ENCODE measurements at places on chromosomes 7 and 10. TPM values are rescaled to one million over a fixed set of nuclear protein-coding genes. Genes with fewer than 3 reads are reported as not detected.
A peak's percentile ranks its signal among the peaks of the same experiment; 100 is the strongest.

- peaks cover 37% of the 10 kb centered on the region for H3K4me1 ChIP-seq
- no peak overlapping the region for H3K4me3 ChIP-seq
- H3K27ac ChIP-seq = no peak overlapping the region
- H3K36me3 ChIP-seq = peaks cover 27% of the 10 kb centered on the region
- H3K27me3 ChIP-seq = no peaks in the 10 kb centered on the region
- DNase-seq = no peak
These were observed 79.9 kb downstream of the VTI1A start for GRCh38 chr10:112526906-112527305.

- H3K36me3 ChIP-seq = no peaks in the 10 kb centered on the region
- H3K27me3 ChIP-seq = peaks cover 17% of the 10 kb centered on the region
- H3K4me1 ChIP-seq = peaks cover 15% of the 10 kb centered on the region
- no peak overlapping the region for H3K4me3 ChIP-seq
- no peak overlapping the region for H3K27ac ChIP-seq
These were observed 99.1 kb upstream of the JCAD start for GRCh38 chr10:30158325-30158960.

Gene HIF1AN
- 57.7 TPM for total RNA-seq

- H3K4me1 ChIP-seq = peaks cover 35% of the 10 kb centered on the region
- peak overlapping the region; percentile 71 for H3K4me3 ChIP-seq
- peaks cover 64% of the 10 kb centered on the region for H3K27me3 ChIP-seq
- DNase-seq = peak; percentile 80
These were observed 168.9 kb downstream of the NRF1 start for GRCh38 chr7:129780257-129780973.

- H3K4me3 ChIP-seq = no peak overlapping the region
- H3K36me3 ChIP-seq = peaks cover 43% of the 10 kb centered on the region
- peaks cover 16% of the 10 kb centered on the region for H3K4me1 ChIP-seq
- no peak for DNase-seq
- H3K27ac ChIP-seq = peak overlapping the region; percentile 56
- H3K27me3 ChIP-seq = no peaks in the 10 kb centered on the region
These were observed 17.6 kb downstream of the SLC26A4 start for GRCh38 chr7:107678110-107678753.

Gene CSTF2T
- 45.6 TPM for total RNA-seq

Gene LRRD1
- not detected for total RNA-seq

GRCh38 chr7:121166916-121167315 lies 161.9 kb upstream of the WNT16 start:
- no peak overlapping the region for H3K4me3 ChIP-seq
- DNase-seq = no peak
- H3K27me3 ChIP-seq = peaks cover 7% of the 10 kb centered on the region
- H3K4me1 ChIP-seq = no peaks in the 10 kb centered on the region

DNA sequence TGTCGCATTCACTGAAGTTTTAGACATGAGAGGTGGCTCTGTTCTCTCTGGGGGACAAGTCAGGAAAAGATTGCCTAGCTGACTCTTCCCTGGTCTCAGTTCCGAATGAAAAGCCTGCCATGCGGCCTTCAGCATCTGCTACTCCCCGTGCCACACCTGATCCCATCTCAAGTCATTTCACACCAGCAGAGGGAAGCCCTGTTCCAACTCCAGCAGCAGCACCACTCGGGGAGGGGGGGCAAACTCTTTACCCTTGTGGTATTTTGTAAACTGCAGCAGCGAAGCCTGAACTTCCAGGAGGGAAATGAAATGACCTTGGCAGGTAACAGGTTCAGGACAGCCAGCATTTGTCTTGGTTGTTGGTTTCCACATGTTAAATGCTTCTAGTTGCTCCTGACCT lies 13.8 kb downstream of the LRRC4 start:
- H3K27me3 ChIP-seq = no peaks in the 10 kb centered on the region
- no peak overlapping the region for H3K4me3 ChIP-seq
- H3K27ac ChIP-seq = no peak overlapping the region

DNA sequence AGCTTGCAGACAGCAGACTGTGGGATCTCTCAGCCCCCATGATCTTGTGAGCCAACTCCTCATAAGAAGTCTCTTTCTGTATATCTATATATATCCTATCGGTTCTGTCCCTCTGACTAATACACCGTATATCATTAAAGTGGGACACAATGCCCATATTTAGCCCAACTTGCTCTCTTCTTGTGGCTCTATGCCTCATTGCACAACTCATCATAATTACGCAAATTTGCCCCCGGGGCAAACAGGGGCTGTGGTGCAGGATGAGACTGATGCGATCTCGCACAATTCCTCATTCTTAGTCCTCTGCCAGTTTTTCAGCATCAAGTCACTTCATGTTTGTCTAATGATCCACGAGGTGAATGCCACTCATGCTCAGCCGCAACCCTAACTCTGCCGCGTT lies 183.2 kb downstream of the PRPF18 start:
- H3K36me3 ChIP-seq = no peaks in the 10 kb centered on the region
- no peak overlapping the region for H3K4me3 ChIP-seq
- H3K4me1 ChIP-seq = no peaks in the 10 kb centered on the region
- H3K27ac ChIP-seq = no peak overlapping the region
- H3K27me3 ChIP-seq = peaks cover 26% of the 10 kb centered on the region

DNA sequence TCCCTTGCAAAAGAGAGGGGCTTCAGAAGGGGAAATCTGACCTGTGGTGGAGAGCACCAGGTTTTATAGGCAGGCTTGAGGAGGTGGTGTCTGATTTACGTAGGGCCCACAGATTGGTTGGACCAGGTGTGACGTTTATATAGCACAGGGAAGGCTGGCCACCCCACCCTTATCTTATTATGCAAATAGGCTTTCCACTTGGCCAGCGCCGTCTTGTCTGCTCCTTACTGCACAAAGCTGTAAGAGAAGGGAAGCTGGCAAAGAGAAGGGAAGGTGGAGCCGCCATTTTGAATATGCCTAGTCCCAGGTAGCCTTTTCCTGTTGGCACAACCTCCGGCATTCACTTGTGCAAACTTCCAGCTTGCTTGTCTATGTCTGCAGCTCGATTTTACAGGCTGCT lies 221.4 kb downstream of the GATA3 start:
- H3K4me3 ChIP-seq = no peak overlapping the region
- H3K27ac ChIP-seq = no peak overlapping the region
- peaks cover 9% of the 10 kb centered on the region for H3K4me1 ChIP-seq
- no peaks in the 10 kb centered on the region for H3K27me3 ChIP-seq
- H3K36me3 ChIP-seq = peaks cover 5% of the 10 kb centered on the region
- no peak for DNase-seq

DNA sequence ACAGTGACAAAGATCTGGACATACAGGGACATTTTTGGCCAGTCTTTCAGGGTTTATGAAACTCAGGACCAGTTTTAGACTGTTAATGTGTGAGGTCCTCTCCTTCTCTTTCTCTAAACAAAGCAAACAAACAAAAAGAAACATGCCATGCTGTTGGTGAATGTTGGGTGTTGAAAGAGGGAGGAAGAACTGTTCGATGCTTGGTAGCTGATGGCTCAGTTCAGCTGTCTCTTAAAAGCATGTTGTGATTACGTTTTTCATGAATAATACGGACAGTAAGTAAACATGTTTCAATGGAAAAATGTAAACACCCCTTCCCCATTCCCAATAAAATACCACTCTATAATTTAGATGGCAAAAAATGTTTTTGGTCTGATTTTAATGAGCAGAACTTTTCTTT lies 219.1 kb downstream of the SEC23IP start:
- no peaks in the 10 kb centered on the region for H3K36me3 ChIP-seq
- no peak for DNase-seq
- no peaks in the 10 kb centered on the region for H3K27me3 ChIP-seq
- no peak overlapping the region for H3K4me3 ChIP-seq
- no peak overlapping the region for H3K27ac ChIP-seq

DNA sequence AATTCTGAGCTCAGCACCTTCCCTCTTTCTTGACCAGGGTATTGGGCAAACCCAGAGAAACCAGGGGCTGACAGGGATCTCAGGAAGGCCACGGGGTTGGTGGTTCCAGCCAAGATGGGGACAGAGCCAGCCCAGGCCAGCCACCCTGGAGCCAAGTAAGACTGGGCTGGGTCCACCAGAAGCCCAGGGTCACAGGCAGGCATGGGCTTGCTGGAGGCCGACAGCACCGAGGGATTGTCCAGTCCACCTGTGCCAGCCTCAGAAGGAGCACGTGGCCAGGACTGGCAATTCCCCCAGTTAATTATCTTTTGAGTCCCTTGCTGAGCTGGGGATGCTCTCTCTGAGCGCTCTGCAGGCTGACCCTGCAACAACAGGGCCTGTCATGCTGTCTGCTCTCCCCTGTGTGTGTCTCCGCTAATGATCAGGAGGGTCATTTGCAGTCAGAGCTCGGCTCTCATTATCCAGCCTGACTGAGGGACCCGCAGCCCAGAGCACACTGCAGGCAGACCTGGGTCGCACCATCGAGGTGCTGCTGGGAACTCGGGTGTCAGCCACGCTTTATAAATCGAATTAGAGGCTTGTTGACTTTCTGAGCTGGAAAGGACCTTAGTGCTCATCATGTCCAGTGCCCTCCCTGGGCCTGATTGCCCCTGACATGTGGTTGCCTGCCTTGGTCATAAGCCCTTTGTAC lies 69.5 kb upstream of the PPIF start:
- H3K4me3 ChIP-seq = no peak overlapping the region
- peaks cover 37% of the 10 kb centered on the region for H3K36me3 ChIP-seq
- peaks cover 5% of the 10 kb centered on the region for H3K4me1 ChIP-seq
- DNase-seq = no peak
- H3K27ac ChIP-seq = no peak overlapping the region
